Retina (tissue), 1 donor: ENCODE measurements at places on chromosomes 7 and 10.

DNA sequence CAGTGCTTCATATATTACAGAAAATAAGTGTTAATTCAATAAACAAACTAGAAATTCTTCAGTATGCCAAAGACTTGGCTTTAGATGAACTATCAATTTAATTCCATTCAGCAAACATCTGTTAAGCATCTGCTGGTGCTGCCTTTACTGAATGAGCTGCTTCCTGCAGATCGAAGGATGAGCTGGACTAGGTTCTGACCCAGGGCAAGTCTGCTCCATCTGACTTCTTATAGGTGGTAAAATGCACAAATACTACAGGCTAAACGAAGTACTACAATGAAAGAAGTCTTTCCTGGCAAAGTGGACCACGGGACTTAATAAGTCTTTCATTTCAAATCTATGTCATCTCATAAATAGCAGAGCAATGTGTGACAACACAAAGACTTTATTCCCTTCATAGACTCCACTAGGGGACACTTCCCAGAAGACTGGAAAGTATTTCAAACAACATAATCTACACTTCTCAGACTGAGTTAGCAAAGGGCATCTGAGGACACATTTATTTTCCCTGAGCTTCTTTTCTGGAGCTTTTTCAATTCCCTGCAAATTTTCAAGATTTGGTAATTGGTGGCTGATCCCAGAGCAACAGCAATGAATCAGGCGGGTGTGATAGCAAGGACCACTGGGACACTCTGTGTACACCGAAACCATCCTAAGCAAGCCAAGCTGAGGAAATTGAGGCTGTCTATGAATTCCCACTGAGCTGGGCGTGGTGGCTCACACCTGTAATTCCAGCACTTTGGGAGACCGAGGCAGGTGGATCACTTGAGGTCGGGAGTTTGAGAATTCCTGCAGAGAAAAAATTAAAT, 108.9 kb upstream of the FRMD4A start:
- DNase-seq: no peak

DNA sequence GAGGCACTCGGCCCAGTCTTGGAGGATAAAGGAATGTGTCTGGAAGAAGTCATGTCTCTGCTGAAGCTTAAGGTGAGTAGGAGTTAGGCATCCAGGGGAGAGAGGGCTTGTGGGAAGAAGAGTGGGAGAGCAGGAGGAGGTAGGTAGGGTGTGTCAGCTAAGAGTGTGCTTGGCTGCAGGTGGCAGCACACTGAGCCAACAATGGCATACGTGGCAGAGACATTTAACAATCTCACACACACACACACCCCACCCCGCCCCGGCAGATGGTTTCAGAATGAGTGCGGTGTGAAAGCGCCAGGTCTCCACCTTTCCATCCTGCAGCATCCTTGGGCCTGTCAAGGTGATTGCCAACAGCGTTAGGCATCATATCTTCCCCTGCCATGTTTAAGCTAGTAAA, 11.2 kb upstream of the ARPC1A start:
- DNase-seq: no peak

DNA sequence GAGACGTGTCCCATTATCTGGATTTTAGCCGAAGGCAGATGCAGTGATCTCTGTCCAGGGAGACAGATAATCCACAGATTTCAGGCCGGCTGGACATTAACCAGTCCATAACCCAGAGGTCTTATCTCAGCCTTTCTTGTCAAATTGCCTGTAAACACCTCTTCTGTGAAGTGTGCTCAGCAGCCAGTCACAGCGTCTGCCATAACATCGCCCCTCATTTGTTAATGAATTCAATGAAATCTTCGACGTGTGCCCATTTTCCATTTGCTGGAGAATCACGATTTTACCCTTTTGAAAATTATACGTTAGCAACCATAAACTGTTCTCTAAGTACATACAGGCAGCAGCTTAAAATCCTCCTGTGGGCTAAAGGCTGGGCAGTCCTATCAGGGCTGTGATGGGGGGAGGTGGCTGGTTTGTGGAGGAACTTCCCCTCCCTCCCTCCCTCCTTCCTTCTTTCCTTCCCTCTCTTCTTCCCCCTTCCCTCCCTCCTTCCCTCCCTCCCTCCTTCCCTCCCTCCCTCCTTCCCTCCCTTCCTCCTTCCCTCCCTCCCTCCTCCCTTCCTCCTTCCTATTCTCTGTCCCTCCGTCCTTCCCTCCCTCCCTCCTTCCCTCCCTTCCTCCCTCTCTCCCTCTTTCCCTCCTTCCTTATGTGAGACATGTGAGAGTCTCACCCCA, 26.6 kb upstream of the FAM20C start:
- DNase-seq: no peak

- no peak for DNase-seq
Observed at GRCh38 chr10:11245981-11246590, 228.4 kb downstream of the CELF2 start.

- DNase-seq: peak; percentile 71
Observed at GRCh38 chr7:102433219-102434038, at the start of gene ORAI2. TSS of gene ORAI2 (plus strand) at chr7:102433575. CDS start at chr7:102438957, 5,382 bp downstream.

- DNase-seq: no peak
Observed at GRCh38 chr10:11017000-11017569, 587 bp upstream of the CELF2 start.

- DNase-seq: no peak
Observed at GRCh38 chr7:141156407-141156806, 82.5 kb downstream of the TMEM178B start.
